H1 (cell line): ENCODE measurements at places on chromosomes 6 and 20.

DNA sequence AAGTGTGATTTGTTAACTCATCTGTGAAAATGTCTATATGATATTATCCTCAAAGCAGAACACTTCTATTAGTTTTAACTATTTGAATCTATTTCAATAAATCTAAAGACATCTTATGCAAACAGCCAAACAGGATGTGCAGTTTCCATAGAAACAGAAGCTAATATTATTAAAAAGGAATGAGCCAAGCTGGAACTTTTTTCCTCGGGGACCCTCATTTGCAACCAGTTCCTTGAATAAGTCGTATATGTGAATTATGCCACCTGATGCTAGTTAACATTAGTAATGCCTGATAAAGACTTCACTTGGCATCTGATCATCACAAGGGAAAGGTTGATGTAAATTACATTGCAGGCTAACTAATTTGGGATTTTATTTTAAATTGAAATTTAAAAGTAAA lies 216.9 kb upstream of the SMLR1 start:
- no peak for DNase-seq

GRCh38 chr6:144352331-144352730 lies 67.2 kb downstream of the UTRN start:
- DNase-seq, result no peak

- DNase-seq, result no peak
Measured at GRCh38 chr20:35767683-35768481, 3.9 kb upstream of the PHF20 start.

GRCh38 chr6:34341481-34341971 lies 50.9 kb downstream of the NUDT3 start:
- DNase-seq, result no peak

DNA sequence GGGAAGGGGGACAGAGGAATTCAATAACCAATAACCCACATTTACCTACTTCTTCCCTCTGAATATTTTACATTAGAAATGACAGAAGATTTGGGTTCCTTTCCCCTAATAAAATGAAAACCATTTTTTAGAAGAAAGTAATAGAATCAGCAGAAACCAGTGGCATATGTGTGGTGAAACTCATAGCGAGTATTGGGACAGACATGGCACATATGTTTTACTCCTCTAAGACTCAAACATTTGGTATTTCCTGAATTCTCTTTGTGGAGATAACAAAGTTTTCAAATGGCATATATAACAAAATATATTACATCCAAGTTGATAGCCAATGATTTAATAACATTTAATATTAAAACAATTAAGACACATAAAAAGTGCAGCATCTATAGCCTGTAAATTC lies 12.9 kb upstream of the BEND3 start:
- no peak for DNase-seq

DNA sequence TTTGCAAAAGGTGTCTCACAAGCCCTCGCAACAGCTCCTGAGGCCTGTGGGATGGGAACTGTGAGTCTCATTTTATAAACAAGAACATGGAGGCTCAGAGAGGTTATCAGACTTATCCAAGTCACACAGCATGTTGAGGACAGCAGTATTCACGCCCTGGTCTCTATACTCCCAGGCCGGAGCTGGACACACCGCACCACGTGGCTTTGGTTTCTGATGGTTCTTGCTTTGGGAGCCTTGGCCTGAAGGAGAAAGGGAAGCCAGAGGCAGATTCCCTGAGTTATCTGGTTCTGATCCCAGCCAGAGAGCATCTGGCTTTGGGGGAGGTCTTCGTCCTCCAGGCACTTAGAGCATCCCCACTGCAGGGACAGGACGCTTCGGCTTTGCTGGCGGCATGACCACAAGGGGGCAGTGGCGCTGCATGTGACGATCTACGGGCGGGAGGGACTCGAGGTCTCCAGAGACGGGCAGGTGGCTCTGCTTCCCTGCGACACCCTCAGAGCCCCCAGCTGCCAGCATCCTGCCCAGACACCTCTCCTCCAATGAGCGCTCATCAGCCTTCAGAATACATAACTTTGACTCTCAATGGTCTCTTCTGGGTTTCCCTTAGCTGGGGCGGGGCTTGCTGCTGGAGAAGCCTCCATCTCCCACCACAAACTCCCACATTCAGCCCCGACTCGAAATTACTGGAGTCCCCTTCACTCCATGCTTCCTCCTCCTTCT lies 51.4 kb upstream of the SAYSD1 start:
- peak; percentile 79 for DNase-seq

DNA sequence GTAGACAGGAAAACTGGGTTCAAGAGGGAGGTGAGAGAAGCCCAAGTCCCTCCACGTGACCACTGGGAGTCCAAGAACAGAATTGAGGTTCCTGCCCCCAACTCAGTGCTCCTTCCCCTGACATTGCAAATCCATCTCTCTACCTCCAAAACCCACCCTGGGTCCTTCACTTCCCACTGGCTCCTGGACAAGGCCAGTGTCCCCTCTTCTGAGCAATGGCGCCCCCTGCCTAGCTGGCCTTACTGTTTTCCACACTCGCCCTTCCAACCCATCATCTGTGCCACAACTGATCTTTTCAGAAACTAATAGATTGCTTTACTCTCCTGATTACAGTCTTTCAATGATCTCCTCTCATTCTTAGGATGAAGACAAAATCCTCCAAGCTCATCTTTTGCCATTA lies 200.3 kb downstream of the ANKRD60 start:
- DNase-seq, result peak; percentile 76

GRCh38 chr6:68094070-68094469 lies 541.0 kb upstream of the ADGRB3 start:
- no peak for DNase-seq

DNA sequence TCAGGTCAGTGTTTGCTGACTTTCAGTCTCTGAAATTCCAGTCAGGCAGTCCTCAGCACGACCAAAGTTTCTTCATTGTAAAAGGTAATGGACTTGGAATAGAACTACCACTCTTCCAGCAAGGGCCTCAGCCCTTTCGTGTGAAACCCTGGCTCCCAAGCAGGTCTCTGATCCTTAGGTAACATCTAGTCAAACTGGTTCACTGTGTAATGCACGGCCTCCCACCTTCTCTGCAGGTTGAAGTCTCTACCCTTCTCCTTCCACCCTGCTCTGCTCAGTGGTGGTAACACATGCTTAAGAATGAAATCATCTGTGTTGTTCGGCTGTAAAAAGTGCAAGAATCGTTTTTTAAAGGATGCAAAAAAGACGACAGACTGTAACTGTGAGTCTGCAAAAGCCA lies 287.2 kb upstream of the POU3F2 start:
- DNase-seq, result no peak

DNA sequence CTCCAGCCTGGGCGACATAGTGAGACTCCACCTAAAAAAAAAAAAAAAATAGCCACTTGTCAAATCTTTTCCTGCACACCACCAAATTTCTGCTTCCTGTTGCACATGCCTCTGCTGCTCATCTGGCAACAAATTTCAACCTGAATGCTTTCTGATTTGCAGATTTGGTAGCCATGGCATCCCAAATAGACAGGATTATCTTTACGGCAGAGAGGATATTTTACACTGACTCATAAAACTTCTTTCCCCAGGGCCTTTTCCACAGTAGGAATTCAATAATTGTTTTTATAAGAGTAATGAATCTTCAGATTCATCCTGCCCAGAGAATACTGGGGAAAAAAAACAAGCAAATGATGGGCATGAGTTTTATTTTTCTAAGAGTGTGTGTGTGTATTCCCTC lies 264.6 kb downstream of the FRK start:
- DNase-seq, result no peak

GRCh38 chr20:2353231-2353630 lies 27.5 kb upstream of the TGM6 start:
- DNase-seq, result no peak

DNA sequence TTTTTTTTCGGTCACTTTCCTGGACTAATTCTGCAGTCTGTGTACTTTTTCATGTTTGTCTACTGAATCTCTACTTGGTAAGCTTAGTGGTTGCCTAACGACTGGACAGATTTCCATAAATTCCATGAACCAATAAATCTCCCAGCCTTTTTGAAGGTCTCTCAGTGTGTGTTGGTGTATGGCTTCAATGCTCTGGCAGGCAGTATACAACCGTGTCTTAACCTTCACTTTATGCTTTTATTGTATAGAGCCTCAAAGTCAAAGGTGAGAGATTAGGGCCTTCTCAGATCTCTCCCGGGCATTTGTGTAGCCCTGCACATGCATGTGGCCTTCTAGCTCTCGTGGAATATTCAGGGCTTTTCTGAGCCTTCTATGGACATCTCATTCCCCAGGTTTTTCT lies 14.3 kb upstream of the CMTR1 start:
- no peak for DNase-seq

DNA sequence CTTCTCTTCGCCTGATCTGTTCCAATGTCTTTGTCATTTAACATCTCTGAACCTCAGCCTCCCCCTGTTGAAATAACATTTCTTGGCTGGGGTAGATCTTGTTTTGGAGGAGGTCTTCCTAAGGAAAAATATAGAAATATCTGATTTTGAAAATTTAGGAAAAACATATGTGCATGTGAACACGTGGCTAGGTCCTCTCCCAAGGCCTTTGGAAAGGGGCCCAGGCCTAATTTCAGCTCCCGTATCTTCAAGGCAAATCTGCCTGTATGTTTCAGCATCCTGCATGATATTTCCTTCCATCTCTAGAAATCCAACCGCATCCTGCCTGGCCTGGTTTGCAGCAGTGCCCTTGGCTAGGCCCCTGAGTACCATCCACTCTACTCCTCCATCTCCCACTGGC lies 261.2 kb downstream of the PHACTR1 start:
- DNase-seq, result no peak

GRCh38 chr6:26260725-26261490 lies 104.1 kb upstream of the BTN3A2 start:
- no peak for DNase-seq

DNA sequence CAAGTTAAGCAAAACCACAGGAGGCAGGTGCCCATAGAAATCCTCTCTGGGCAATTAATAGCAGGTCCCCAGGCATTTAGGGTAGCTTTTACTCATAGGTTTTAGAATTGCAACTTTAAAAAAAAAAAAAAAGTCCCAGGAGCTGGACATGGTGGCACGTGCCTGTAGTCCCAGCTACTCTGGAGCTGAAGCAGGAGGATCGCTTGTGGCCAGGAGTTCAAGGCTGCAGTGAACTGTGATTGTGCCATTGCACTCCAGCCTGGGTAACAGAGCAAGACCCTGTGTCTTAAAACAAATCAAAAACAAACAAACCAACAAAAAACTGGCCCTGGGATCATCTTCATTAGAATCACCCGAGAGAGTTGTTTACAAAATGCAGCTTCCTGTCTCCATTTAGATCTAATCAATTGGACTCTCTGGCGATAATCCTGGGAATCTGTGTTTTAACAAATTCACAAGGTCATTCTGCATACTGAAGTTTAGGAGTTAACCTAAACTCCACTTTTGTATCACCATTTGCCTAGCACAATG lies 131.8 kb upstream of the AKAP12 start:
- DNase-seq, result no peak

DNA sequence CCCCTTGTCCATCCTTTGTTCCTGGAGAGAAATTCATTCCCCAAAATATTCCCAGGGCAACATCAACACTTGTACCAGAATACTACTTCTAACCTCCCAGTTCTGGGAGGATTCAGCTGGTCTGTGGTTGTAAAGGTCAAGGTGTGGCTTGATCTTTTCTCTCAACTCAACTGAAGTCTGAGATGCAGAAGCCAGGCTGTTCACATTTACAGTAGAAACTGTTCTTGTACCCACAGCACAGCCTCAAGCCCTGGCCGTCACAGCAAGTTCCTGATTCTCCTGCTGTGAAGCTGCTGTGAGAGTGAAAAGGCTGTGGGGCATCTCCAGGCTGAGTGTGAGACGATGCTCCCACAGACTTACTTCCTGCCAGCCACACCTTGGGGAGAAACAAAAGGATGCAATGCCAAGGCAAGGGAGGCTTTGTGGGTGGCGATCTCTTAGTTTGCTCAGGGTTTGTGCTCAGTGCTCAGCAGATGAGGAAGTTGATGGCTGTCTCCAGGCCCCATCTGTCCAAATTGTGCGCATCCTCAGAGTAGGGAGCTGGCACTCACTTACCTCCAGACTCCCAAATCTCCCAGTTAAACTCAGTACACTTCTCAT lies 143.9 kb upstream of the FOXA2 start:
- DNase-seq, result no peak

GRCh38 chr20:63664861-63665594 lies 6.9 kb downstream of the RTEL1 start:
- no peak for DNase-seq

DNA sequence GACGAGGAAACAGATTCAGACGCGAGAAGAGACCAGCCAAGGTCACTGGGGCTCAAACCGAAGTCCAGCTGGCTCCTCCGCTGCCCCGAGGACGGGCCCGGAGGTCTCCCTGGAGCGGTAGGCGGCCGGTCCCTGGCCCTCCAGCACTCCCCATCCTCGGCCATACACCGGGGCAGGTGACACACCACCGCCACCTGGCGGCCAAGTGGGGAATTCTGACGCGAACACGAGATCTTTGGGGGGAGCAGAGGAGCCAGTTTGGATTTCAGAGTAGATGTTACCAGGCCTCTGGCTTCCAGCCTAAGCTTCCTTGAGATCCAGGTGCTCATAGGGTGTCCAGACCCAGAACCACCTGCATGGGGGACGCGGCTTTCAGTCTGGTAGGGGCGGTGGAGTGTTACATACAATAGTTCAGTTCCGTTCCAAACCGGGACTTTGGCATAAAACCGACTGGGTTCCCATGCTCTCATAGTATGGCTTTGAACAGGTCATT lies 16.1 kb downstream of the BPIFB1 start:
- DNase-seq, result peak; percentile 66

GRCh38 chr20:25058051-25058846 lies at the start of gene ACSS1:
TSS of gene ACSS1 (minus strand) at chr20:25058139. CDS start at chr20:25058102, 37 bp downstream.
- peak; percentile 64 for DNase-seq

DNA sequence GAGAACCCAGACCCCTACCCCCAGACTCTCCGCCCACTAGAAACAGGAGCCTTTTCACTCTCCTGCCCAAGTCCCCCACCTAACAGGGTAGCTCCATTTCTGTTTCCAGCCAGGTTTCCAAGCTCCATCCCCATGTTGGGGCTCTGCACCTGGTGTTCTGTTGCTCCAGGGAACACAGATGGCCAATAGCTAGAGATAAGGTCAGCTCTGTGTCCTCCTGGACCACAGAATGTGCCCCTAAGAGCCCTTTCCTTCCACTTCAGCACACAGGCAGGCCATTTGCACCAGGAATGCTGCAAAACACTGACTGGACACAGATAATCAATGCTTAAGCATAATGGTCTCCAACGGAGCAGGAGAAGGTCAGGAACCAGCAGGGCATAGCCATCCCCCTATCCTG lies 159.4 kb downstream of the QRSL1 start:
- no peak for DNase-seq

DNA sequence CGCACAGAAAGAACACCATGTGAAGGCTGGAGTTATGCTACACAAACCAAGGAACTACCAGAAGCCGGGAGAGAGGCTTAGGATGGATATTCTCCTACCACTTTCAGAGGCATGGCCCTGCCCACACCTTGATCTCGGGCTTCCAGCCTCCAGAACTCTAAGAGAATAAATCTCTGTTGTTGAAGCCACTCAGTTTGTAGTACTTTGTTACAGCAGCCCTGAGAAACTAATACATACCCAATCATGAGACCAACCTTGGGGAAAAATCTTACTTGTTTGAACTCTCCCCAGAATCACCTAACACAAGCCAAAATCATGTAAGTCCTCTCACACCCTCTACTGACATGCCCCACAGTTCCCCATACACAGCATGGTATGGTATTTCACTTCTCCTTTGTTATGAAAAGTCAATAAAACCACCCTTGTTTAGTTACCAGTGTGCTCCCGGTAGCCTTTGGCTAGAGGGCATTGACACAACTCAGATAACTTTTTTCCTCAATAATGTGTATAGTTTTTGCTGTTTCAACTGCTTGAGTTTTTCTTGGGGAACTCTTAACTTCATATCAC lies 40.7 kb upstream of the SLC2A12 start:
- DNase-seq, result no peak

- DNase-seq, result no peak
Measured at GRCh38 chr6:42197555-42198362, 3.0 kb upstream of the GUCA1B start.
